Sciatic nerve (tissue), 2 donors: ENCODE measurements at places on chromosomes 16 and 17. TPM values are rescaled to one million over a fixed set of nuclear protein-coding genes. Genes with fewer than 3 reads are reported as not detected.

GRCh38 chr16:87391324-87391949, 699 bp upstream of the MAP1LC3B start:
- peak; percentile 88 for DNase-seq

DNA sequence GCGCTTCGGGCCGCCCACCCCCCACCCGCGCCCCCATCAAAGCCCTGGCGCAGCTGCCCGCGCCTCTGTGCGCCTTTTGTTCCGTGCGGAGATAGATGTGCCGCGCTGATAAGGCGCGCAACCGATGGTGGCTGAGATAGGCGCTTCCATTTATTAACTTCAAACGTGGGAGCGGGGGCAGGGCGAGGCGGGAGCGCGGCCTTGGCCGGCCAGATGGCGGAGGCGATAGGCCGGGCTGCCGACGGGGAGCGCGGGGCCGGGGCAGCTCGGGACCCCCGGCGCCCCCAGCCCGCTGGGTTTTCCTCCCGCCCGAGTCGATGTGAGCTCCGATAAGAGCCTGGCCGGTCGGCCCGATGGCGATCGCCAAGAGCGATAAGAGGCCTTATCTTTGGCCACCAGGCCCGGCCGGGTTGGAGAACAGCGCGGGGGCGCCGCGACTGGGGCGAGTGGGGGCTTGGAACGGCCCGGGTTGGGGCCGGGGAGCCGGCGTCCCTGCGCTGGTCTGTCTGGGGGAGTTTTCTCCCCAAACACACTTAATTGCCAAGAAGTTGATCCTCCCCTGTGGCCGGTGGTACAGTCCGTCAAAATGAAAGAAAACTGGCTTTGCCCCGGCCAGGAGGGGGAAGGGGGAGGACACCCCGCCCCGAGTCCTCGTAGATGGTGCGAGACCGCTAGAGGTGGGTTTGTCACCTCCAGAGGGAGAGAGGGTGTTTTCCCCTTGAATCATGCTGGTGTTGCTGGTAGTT, 2.7 kb downstream of the ZFPM1 start:
- no peak for DNase-seq

- DNase-seq, result no peak
These were observed 13.2 kb upstream of the NAGPA start for GRCh38 chr16:5046914-5047313.

DNA sequence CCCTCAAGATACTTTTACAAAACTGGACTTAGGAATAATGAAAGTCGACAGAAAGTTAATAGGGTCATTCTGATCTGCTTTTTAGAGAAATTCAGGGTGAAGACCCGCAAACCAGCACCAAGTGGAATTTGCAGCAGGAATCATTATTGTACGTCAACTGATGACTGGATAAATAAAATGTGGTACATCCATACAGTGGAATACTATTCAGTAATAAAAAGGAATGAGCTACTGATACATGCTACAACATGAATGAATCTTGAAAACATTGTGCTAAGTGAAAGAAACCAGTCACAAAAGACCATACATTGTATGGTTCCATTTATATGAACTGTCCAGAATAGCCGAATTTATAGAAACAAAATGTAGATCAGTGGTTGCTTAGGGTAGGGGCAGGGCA, 83.1 kb downstream of the GNAO1 start:
- DNase-seq, result no peak

DNA sequence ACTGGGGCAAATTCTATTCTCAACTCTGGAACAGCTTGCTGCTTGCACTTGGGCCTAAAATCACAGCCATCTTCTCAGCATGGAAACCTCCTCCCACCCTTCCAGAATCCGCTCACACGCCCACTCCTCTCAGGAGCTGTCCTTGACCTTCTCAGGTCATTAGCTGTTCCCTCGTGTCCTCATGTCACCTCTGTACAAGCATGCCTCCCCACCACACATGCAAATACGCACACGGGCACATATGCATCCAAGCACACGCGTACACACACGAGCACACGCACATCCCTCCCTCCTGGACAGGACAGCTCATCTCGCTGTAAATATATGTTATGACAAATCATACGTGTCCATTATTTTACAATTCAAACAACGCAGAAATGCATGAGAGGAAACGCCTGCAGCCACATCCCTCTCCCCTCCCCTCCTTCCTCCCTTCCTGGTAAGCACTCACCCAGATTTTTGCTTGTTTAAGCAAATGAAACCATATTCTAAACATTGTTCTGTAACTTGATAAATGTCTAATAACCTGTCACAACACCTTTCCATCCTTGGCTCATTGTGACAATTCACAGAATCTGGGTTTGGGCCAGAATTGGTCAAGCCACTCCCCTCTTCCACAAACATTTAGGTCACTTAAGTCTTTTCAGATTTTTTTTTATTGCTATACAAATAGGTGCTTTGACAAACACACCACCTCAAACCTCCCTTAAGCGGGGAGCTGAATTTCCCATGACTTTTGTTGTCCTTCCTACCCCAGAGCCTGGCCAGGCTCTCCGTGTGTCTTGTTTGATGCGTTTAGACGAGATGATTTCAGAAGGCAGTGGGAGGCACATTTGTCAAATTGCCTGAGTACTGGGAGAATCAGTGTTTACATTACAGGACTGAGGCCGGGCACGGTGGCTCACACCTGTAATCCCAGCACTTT, 41.7 kb downstream of the DNAH17 start:
- DNase-seq, result no peak

- DNase-seq, result no peak
These were observed 28.0 kb upstream of the MTSS2 start for GRCh38 chr16:70713824-70714223.

DNA sequence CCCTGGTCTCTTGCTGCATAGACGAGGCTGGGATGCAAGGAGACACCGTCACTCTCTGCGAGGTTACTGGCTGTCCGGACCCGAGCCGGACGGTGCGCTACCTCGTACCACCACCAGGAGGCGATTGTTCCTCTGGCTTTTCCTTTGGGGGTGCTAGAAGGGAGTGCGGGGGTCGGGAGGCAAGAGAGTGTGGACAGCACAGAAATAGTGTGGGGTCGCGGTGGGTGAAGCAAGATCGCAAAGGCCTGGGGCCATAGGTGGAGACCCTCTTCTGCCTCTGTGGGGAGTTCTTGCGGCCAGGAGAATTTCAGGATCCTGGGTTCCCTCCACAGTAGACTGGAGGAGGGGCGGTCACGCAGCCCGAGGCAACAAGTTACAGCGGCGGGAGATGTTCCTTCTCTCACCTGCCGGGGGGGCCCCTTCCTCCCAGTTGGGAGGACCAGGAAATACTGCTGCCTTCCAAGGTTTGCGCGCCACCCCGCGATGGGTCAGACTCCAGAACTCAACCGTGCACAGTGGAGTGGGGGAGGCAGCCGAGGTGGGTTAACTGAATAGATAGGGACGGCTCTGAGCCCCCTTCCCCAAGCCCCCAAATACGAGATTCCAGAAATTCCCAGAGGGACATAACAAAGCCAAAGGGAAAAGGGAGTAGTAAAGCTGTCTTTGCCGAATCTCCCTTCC, 6.9 kb downstream of the PHOSPHO1 start:
- DNase-seq, result peak; percentile 84

DNA sequence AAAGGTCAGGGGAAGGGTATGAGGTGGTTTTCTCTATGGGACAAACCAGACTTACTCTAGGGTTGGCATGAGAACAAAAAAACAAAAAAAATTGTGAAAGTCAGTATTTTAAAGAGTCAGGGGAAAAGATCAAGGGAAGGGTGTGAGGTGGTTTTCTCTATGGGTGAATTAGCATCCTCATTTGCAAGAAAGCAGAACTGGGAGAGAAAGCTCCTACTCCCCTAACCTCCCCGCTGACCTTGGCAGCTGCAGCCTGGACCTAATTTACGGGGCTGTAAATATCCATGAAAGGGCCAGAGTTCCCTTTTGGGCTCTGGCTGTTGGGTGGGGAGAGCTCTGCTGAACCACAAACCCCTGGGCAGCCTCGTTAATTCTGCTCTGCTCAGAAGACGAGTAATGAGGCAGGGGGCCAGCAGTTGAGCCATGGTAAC, 10.6 kb downstream of the RHBDL3 start:
- no peak for DNase-seq

DNA sequence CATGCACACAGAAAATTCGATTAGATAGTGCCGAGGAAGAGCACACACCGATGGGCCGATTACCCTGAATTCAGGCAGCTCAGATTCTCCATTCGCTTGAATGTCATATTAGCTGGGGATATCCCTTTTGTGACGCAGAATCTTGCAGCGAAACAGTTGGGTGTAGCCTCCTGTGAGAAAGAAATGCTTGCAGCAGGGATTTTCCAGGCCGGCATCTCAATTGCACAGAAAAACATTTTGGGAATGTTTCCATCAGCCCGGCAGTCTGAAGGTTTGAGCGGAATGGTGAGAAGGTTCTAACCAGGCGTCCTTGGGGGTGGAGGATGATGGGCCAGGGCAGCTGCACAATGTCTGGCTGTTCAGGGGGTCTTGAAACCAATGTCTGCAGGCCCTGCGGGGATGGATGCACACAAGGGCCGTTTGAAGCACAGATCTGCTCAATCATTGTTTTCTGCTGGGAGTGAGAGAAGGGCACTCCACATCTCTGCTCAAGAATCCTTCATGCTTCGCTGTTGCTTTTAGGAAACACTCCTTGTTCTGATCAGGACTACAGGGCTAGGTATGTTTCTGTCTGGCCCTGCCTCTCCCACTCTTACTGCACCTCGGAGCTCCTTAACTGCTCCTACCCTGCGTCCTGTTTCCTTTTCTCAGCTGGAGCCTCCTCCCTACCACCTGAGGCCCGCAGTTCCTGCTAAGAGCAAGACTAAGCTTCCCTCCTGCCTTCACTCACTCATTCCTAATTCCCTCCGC, 94.6 kb downstream of the CMIP start:
- DNase-seq, result no peak

GRCh38 chr16:28062847-28063521, 530 bp downstream of the GSG1L start:
- DNase-seq, result no peak

GRCh38 chr17:226108-227077, 44.9 kb upstream of the DOC2B start:
- DNase-seq, result peak; percentile 27

DNA sequence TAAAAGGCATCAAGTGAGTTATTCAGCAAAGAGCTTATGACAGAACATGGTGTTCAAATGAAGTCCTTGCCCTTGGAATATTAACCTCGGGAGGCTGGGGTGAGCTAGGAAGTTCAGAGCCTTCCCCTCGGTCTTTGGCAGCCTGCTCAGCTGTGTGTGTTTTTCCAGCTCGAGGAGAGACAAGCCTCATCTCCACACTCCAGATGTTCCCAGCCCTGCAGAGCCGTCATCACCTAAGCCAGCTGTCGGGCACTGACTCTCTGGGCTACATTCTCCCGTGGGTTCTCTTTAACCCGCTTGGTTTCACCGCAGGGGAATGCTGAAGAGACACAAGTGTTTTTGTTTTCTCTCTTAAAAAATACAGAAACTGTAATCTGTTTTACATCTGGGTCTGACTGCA, 47.1 kb downstream of the IRX3 start:
- DNase-seq, result no peak

Gene FTSJ3
- total RNA-seq, result 41.9 TPM

- no peak for DNase-seq
These were observed 16.9 kb downstream of the EMC8 start for GRCh38 chr16:85782451-85782850.

- DNase-seq, result peak; percentile 48
These were observed 18.7 kb downstream of the ARL2BP start for GRCh38 chr16:57263541-57264351.

DNA sequence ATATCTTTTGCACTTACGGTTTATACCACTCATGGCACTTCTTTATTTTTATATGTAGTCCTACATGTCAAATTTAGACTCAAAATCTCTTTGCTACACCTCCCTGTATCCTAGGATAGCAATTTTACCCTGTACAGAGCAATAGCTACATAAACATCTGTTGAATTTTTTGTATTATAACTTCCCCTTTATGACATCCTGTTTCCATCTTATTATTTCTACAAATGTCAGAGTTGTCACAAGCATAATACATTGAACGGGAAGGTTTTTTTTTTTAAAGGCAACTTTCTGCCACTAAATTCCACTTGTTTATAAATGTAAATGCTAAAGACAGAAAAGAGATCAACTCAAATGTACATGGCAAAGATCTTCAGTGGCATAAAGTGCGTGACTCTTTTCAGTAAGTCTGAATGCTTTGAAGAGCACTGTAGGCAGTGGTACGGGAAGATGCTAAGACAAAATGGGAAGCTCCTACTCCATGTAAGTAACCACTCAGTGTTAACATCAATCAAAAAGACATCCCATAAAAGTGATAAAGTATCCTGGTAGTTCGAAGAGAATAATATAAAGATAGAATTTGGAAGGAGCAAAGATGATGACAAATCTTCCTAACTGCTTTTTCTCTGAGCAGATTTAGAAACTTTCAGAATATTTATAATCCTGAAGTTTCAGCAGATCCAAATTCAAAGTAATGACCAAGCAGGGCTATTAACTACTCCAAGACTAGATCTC, 26.8 kb downstream of the GNA13 start:
- DNase-seq, result no peak

DNA sequence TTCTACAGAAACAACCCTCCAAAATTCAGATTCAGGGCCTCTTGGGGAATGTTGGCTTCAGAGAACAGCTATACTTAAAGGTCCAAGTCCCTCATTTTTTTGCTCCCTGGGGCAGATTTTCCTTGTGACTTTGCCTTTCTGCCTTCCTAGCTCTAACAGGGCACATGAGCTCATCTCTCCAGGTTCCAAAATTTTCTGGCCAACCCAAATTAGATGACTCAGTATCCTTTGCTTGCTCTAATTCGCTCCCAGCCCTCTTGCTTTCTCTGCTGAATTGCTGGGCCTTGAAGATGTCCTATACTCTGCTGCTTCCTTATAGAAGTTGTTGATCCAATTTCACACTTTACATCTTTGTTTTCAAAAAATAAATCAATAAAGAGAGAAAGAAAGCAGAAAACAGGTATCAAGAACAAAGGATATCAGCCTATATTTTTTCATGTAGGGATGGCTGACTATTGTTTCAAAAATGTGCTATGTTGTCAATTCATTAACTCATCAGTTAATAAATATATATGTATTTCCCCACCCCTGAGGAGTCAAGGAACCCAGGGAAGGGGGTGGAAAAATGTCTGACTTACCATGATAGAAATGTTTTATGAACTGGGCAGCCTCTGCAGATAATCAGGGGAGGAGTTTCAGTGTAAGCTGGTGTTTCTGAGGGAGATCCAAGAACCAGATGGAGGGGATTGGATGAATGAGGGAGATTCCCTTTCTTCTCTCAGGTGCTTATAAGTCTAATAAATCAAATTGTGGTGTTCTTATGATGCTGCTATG, 1.0 kb upstream of the KRTAP4-2 start:
- DNase-seq, result no peak

DNA sequence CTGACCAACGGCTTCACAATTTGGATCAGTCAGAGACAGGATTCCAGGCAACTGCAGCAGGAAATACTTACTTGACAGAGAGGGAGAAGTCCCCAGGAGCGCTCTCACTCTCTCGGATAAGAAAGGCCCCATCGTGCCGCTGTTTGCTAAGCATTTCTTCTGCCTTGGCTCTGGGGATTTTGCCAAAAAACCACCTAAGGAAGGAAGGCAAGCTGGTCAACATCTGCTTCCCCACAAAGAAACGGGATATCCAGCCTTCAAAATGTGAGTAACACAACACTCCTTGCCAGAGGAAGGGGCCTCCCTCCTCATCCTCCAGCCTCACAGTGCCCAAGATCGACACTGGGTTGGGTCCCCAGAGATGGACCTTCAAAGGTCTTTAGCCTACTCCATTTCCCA, 36.6 kb upstream of the SLC25A19 start:
- DNase-seq, result no peak

- DNase-seq, result no peak
These were observed 4.0 kb upstream of the PRPSAP1 start for GRCh38 chr17:76357597-76358158.

GRCh38 chr17:29930409-29931010, 482 bp upstream of the SSH2 start:
- DNase-seq, result no peak

Gene KRTAP9-4
- total RNA-seq, result not detected
